Cortex of kidney (tissue), 1 donor: ENCODE measurements at places on chromosomes 1 and 21.

GRCh38 chr1:233328142-233328921, 808 bp downstream of the MAP3K21 start:
- DNase-seq = no peak

DNA sequence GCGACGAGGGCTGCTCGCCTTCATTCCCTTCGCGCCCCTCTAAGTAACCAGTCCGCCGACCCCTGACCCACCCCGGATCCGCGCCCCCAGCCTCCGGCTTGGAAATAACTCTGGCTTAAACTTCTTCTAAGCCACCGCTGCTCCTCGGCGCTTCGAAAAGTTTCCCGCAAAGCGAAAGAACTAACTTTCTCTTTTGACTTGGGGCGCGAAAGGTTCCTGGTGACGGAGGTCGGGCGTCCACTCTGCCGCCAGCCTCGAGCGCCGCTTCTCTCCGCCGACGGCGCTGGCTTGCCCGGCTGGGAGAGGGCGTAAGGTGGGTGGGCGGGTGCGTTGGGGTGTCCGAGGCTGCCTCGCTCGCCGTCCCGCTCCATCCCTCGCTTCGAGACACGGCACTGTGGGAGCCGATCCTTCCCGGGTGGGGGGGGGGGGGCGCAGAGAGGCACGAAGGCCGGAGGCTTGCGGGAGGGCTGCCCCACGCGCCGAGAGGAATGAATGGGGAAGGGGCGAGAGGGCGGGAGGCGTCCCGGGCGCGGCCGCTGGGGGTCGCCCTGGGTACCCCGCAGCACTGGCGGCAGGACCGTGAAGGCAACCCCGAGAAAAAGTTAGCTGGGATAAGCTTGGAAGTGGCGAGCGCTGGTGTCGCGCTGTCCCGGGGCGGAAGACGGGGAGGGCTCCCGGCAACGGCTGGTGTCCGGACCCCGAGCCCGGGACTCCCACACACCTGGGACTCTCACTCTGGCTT, 569 bp downstream of the ATF3 start:
- no peak for DNase-seq

DNA sequence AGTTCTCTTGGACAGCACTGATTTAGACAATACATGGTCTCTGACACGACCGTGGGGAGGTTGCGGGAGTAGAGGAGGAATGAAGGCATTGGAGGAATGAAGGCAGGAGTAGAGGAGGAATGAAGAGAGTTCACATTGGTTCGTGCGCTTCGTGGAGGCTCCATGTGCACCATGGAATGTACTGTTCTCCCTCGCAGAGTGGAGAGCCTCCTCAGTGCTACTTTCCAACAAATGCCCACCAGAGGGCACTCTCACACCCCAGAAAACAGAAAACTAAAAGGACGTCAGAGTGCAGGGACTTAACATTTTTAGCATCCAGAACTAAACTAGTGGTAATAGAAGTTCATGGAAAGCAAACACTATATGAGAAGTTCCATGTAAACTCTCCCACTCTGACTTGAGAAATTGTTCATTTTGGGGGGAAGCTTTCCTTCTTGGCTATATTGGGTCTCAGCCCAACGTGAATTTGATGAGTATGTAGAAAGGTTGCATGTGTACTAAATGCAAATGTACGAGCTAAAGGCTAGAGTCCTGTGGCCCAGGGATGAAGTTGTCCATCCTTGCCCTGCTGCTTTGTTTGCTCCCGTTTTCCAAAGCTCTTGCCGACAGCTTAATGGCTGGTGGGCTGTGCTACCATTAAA, 211.6 kb downstream of the LMX1A start:
- no peak for DNase-seq

DNA sequence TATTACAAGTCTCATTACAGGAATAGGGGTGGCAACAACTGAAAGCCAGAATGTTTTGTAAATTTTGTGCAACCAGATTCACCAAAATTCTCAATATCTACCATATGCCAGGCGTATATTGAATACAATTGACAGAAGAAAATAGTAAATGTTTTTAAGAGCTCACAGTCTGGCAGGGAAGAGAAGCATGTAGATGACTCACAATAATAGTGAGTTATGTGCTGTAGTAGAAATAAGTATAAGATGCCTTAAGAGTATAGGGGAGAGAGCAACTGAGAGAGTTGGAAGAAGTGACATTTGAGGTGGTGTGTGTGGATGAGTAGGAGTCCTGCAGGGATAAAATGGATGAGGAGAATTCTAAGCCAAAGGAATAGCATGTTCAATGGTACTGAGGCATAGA, 170.5 kb upstream of the FGGY start:
- DNase-seq = no peak

- no peak for DNase-seq
Observed at GRCh38 chr1:228669242-228669585, 66.1 kb upstream of the RHOU start.

GRCh38 chr21:45086337-45086958, 12.1 kb downstream of the ADARB1 start:
- DNase-seq = no peak

- DNase-seq = no peak
Observed at GRCh38 chr1:87999852-88000251, 671.2 kb downstream of the LMO4 start.

- DNase-seq = no peak
Observed at GRCh38 chr1:93917302-93917701, 8.1 kb upstream of the GCLM start.

GRCh38 chr1:209062081-209062620, 521.4 kb upstream of the CAMK1G start:
- no peak for DNase-seq

DNA sequence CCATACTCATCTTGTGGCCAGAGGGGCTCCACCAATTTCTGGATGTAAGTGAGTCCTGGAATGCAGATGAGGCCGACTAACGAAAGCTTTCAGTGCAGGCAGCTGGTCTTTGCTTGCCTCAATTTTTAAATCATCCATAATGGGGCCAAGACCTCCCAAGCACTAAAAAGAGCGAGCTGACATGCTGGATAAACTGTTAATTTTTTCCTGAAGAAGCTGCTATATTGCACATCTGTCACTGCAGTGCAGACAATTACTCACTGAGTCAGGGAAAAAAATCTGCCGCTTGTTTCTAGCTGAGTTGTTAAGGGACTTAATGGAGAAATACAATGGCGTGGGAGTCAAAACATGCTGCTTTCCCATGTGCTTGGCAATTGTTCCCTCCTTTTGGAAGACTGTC, 205.5 kb downstream of the GPATCH2 start:
- DNase-seq = no peak

DNA sequence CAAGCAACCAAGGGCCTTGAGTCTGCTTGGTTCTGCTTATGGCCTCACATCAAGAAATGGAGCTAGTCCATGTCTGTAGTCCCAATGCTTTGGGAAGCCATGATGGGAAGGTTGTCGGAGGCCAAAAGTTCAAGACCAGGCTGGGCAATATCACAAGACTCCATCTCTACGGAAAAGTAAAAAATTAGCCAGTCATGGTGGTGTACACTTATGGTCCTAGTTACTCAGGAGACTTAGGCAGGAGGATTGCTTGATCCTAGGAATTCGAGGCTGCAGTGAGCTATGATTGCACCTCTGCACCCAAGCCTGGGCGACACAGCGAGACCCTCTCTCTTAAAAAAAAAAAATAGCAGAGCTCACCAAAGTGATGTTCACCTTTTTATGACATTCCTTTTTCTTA, 80.1 kb upstream of the DNAJC6 start:
- DNase-seq = no peak

GRCh38 chr1:163427279-163427678, 105.5 kb downstream of the NUF2 start:
- DNase-seq = no peak

DNA sequence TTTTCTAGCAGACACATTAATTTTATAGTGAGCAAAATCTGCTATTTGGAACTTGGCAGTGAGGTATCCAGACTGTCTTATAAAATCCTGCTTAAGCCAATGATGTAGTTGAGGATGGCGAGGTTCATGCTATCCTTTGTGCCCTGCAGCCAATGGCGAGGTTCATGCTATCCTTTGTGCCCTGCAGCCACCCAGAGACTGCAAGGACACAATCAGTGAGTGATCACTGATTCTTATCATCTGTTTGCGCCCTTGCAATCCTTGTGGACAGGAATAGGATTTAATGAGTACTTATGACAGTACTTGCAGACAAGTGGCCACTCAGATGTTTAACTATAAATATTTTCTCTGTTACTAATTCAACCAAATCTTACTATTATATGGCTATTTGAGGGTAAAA, 112.6 kb downstream of the EIF4G3 start:
- DNase-seq = no peak

DNA sequence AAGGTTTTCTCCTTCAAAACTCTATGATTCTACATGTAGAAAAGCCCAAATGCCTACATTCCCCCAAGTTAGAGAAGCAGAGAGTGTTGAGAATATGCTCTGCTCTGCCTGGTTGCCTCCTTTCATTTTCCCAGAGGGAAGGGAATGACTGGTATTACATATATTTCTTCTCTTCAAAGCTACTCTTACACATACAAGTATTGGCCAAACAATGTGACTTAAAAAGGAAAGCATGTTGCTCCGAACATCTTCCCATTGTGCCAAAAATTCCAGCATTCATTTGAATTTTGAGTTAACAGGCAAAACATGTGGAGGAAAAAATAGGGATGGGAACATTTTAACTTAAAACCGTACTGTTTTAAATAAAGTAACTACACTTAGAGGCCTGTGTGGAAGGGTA, 125.2 kb downstream of the COQ8A start:
- DNase-seq = no peak
